Omental fat pad (tissue), 4 donors: ENCODE measurements at places on chromosomes 7 and 10. TPM values are rescaled to one million over a fixed set of nuclear protein-coding genes. Genes with fewer than 3 reads are reported as not detected.

SUFU gene
- 10.1 TPM for total RNA-seq

DNA sequence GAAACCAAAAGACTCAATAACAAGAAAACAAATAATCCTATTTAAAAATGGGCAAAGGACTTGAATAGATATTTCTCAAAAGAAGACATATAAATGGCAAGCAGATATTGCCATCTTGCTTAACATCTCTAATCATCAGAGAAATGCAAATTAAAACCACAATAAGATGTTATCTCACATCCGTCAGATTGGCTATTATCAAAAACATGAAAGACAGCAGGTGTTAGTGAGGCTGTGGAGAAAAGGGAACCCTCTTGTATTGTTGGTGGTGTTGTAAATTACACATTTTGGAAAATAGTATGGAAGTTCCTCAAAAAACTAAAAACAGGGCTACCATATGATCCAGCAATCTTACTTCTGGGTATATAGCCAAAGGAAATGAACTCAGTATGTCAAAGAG lies 25.7 kb downstream of the OPALIN start:
- DNase-seq = no peak

DNA sequence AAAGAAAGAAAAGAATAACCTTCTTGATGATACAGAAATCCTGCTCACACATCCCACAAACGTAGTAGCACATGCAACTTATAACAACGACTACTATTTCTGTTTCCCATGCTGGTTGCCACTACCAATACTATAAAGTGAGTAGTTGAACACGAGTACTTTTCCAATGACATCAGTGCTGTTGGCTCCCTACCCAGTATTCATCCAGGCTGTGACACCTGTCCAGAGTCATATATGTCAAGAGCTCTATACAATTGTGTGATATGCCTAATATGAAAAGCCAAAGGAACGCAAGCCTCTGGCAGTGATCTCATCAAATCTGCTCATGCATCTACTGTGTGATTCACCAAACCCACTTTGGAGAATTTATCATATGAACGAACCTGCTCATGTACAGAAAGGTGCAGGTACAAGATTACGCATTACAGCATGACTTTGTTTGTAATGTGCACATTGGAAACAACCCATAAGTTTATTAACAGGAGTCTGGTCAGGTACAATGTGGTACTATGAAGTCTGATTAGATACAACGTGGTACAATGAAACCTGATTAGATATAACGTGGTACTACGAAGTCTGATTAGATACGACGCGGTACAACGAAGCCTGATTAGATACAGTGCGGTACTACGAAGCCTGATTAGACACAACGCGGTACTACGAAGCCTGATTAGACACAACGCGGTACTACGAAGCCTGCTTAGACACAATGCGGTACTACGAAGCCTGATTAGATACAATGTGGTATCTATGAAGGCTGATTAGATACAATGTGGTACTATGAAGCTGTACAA lies 5.8 kb upstream of the ITIH5 start:
- no peak for DNase-seq

DGKI gene
- 0.16 TPM for total RNA-seq

HHEX gene
- total RNA-seq = 20.0 TPM

ACTL6B gene
- not detected for total RNA-seq

- DNase-seq = no peak
These were observed 53.2 kb downstream of the FAM53B start for GRCh38 chr10:124691002-124691401.

- DNase-seq = no peak
These were observed 231.3 kb upstream of the NPY start for GRCh38 chr7:24052572-24053260.

DNA sequence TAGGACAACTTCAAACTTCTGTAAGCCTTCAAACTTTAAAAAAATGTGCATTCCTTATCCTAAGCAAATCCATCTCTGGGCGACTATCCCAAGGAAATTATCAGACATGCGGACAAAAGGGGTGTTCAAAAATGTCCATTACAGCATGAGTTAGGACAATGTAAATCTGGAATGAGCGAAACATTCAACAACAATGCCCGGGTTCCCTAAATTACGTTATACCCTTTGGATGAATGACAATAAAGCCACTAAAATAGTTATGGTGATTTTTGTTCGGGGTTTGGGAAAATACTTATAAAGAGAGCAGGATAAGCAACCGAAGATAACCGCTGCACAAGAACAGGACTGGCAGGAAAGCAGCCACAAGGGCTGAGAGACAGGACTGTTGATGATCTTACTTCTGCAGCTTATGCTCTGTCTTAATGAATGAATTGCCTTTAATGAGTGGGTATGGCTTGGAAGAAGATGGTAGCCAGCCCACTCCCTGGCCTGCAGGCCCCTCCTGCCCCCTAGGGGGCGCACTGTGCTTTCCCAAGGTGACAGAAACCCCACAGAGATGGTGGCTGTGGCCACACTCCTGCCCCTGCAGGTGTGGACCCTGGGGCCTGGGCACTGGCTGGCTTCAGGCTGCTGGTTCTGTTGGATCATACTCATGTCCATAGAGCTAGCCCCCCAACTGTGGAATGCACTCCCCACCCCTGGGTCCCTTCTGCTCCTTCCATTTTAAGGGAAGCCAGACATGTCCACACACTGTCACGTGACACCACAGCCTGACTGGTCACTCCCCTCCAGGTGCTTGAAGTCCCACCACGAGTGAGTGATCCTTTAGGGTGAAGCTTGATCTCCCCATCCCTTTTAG lies 45.0 kb downstream of the ZCCHC24 start:
- DNase-seq = no peak

DNA sequence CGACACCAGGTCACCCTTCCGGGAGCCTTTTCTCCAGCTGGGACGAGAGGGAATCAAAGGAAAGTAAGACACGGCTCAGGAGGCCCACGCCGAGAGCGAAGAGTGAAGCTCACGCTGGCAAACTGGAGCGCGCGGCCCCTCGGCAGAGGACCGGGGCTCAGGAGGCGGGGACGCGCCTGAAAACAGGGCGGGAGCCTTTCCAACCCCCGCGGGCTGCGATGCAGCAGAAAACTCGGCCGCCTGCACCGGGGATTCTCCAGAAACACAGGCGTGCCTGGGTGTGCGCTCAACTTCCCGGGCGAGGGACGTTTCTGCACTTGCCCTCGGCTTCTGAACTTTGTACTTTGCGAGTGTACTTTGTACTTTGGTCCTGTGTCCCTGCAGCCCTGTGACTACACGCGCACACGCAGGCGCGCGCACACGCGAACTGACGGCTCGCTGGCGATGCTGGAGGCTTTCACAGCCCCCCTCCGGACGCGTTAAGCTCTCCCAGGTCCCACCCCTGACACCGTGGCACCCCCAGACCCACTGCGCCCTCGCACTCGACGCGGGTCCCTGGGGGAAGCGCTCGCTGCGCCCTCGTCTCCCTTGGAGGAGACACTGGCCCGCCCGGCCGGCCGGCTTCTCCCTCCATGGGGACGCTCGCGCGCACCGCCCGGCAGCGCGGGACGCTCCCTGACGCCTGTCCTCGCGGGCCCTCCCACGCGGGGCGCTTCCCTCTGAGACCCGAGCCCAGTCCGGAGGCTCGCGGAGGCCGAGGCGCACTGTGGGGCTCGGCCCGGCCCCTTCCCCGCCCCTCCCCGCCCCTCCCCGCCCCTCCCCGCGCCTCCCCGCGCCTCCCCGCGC lies 588 bp upstream of the PAOX start:
- no peak for DNase-seq
